ENCODE measurements at places on chromosomes 1 and 21. TPM values are rescaled to one million over a fixed set of nuclear protein-coding genes. Genes with fewer than 3 reads are reported as not detected.

HES2 gene
- 14.1 TPM for total RNA-seq

C8B gene
- total RNA-seq = not detected

CFHR3 gene
- not detected for total RNA-seq

TMED5 gene
- 55.8 TPM for total RNA-seq

OR2L13 gene
- total RNA-seq = not detected

KCNE2 gene
- not detected for total RNA-seq

SYT6 gene
- total RNA-seq = not detected

ELAPOR1 gene
- total RNA-seq = 0.37 TPM

PGBD5 gene
- 0.19 TPM for total RNA-seq

LIPI gene
- not detected for total RNA-seq

TRABD2B gene
- total RNA-seq = not detected

B4GALT3 gene
- 24.8 TPM for total RNA-seq

SLC26A9 gene
- total RNA-seq = not detected

PRRX1 gene
- total RNA-seq = 0.17 TPM

NPL gene
- total RNA-seq = 2.4 TPM

SERTAD4 gene
- 1.1 TPM for total RNA-seq

FCRL1 gene
- not detected for total RNA-seq

PODN gene
- total RNA-seq = not detected

FMO4 gene
- total RNA-seq = 2.9 TPM

CGN gene
- 2.4 TPM for total RNA-seq

SIKE1 gene
- total RNA-seq = 63.4 TPM

IL20 gene
- total RNA-seq = not detected

TSTD1 gene
- 6.8 TPM for total RNA-seq

SASS6 gene
- 3.2 TPM for total RNA-seq

REG4 gene
- total RNA-seq = not detected

CYP4Z1 gene
- not detected for total RNA-seq

HTR6 gene
- not detected for total RNA-seq

PADI2 gene
- total RNA-seq = 0.17 TPM

CD5L gene
- total RNA-seq = not detected

TCP10L gene
- total RNA-seq = 0.09 TPM

MTF2 gene
- 50.5 TPM for total RNA-seq

CXADR gene
- 87.5 TPM for total RNA-seq

RHBDL2 gene
- total RNA-seq = 0.28 TPM

EPHA10 gene
- total RNA-seq = 0.05 TPM

PRAMEF1 gene
- not detected for total RNA-seq

OR2T8 gene
- not detected for total RNA-seq

KLHDC9 gene
- 0.93 TPM for total RNA-seq

HSPG2 gene
- total RNA-seq = 1,997 TPM

PAQR6 gene
- total RNA-seq = 0.19 TPM

ST6GALNAC3 gene
- 44.9 TPM for total RNA-seq
